ENCODE measurements at places on chromosomes 1 and 21.

- DNase-seq = no peak
These were observed 127.5 kb downstream of the RHOU start for GRCh38 chr1:228862542-228863505.

DNA sequence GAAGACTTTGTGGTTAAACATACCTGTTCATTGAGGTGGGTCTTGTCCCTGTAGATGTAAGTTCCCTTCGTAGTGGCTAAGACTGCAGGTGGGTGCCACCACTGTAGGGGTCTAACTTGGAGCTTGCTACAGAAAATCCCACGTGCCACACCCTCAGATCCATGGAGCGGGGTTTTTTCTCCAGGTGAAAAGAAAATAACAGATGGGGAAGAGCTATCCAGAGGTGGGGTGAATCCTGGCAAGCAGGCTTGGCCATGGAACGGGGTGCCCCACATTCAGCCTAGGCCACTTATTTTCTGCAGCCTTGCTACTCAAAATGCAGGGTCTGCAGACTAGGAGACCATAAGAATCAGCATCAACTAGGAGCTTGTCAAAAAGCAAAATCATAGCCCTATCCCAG is 24.0 kb downstream of the EXOC8 start:
- DNase-seq = no peak

GRCh38 chr1:180533266-180533987 is 25.3 kb upstream of the OVAAL start:
- peak; percentile 37 for DNase-seq

DNA sequence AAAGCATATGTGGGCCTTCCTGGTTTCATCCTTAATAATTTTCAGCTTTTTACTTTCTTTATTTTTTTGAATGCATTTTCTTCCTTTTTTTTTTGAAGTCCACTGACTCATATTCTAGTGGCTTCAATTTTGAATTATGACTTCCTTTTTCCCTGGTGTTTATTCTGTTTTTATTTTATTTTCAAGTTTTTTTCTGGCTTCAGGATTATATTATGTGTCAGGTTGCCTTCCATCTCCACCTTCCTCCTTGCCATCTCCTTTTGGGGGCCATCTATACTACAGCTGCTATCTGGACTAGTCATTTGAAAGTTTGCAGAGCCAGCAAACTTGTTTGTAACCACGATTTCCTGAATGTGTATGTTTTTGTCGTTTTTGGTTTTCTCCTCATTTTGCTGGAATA is 117.6 kb downstream of the LEPR start:
- no peak for DNase-seq

DNA sequence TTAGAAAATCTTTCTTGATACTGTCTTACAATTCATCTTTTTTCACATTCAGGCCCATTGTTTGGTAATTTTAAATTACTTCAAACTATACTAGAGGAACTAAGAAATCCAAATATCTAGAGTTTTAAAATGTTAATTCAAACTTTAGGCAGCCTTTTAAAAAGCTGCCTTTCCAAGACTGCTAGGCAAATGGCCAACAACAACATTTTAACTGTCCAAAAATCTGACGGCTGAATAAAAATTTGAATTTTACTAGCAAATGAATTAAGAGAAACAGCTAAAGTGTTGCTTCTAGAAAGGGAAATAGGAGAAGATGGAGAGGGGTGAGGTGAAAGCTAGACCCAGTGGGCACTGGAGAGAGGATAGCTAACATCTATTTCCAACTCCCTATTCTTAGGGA is 17.2 kb downstream of the DPYD start:
- no peak for DNase-seq

DNA sequence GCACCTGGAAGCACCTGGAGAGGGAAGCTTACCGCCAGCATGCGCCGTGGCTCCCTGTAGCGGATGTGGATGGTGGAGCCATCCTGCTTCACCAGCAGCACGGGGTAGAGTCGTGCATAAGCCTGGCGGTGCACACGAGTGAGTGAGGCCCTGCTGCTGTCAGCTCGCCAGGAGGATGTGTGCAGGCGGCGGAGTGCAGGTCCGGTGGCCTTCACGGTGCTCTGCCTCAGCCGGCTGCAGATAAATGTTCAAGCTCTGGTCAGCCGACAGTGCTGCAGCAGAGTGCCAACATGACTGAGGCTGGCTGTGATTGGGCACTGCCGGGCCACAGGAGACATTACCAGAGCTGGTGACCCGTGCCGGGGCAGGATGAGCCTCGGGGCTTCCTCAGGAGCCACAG is 1.5 kb downstream of the MRPL55 start:
- no peak for DNase-seq

- no peak for DNase-seq
These were observed 245.1 kb downstream of the MATN1 start for GRCh38 chr1:30478283-30478682.

DNA sequence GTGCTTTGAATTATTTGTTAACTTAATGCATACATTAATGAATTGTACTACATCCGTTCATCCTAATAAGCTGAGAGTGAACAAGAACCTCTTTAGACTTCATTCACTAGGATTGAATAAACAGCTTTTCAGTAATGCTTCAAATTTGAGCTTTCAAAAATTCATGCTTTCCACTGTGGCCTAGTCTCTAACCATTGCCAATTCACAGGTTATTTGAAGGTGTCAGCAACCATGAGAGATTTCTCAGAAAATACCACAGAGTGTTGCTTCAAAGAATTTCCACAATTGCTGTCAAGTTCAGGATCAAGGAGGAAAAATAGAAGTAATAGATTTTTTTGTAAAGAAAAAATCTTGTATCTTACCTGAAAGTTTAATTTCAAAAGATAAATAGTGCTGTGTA is 72.7 kb downstream of the AK5 start:
- DNase-seq = no peak

DNA sequence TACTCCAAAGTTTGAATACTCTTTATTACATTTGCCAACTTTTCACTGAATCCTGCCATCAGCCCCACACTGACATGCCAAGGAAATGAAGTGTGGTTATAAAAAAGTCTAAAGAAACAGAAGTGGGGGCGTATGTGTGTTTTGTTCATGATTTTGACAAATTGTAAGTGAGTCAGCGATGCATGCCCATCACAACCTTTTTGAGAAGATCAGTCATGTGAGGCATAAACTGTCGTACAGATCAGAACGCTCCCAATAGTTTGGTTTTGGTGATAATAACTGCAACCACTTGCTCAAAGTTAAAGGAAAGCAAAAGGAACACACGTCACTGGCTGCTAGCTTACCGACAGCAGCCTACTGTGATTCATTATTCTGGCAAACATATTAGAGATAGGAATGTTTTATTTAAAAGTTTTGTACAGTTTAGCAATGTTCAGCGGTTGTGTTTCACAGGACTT is 95.6 kb downstream of the RGS2 start:
- DNase-seq = no peak

- no peak for DNase-seq
These were observed 296 bp upstream of the RNPEP start for GRCh38 chr1:201982082-201982622.
